G401 (cell line): ENCODE measurements at places on chromosomes 11 and 22.

DNA sequence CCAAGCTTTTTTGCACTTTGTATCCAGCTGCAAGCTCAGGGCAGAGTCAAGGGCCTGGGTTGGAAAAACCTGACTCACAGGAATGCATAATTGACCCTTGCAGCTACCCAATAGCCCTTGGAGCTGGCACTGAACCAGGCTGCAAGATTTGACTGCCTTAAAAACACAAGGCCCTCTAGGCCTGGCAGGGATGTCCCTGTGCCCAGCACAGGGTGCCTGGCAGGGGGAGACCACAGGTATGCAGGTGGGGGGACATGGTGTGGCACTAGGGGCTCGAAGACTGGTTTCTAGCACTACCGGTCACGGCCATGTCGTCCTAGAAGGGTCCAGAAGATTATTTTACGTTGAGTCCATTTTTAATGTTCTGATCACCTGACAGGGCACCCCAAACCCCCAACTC, 30.2 kb downstream of the SBF1 start:
- no peak for DNase-seq

- DNase-seq = no peak
These were observed 25.3 kb downstream of the SHANK3 start for GRCh38 chr22:50697667-50698506.

DNA sequence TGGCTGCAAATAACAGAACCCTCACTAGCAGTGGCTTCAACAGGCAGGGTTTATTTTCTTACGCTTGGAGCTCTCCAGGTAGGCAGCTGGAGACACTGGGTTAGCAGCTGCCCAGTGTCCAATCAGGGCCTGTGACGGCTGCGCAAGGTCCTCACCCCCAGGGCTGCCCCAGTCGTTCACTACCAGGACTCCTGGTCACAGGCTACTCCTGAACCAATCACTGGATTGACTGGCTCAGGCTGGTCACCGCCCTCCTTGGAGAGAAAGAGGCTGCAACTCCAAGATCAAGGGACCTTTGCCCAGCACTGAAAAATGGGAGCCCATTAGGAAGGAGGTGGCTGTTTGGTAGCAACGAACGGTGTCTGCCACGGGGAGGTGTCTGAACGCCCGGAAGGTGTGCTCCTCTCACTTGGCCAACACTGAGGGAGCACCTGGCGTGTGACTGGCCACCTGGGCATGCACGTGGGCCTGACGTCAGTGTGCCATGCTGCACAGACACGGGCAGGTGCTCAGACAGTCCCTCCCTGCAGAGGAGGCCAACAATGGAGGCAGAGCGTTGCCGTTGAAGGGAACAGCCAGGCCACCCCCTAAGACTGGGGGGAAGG, 5.1 kb downstream of the ARSA start:
- DNase-seq = peak; percentile 96

- DNase-seq = peak; percentile 73
These were observed 5.9 kb downstream of the TAB1 start for GRCh38 chr22:39405346-39406085.

DNA sequence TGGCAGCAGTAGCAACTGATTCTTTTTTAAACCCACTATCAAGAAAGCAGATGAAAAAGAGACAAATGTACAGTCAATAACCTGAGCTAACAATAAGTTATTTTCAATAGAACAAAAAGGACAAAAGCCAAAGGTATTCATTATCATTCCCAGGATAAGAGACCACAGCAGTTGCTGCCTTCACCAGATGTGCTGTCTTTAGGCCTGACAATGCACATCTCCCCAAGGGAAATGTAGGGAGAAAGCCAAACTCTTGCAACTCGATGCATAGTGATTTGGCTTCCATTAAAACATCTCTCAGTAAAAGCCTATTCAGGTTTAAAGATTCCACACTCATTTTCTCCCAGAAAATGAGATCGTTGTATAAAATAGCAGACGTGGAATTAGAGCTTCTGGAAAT, 210.7 kb downstream of the METTL15 start:
- DNase-seq = no peak

DNA sequence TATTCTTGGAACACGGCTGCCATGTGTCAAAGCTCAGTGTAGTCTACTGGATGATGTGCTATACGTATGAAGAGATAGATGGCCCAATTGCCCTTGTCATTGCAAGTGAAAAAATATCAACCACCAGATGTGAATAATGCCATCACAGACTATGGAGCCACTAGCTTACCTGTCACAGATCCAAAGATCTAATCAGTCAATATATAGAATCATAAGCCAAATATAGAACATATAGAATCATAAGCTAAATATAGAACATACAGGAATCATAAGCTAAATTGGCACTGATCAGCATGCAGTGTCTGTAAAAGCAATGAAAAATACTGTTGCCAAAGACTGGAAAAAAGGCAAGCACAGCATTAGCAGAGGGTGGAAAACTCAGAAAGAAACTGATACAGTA, 1656.9 kb upstream of the RAG2 start:
- no peak for DNase-seq

- DNase-seq = peak; percentile 95
These were observed 7.1 kb upstream of the TAB1 start for GRCh38 chr22:39392341-39392948.

- no peak for DNase-seq
These were observed 235.9 kb upstream of the DDI1 start for GRCh38 chr11:103800406-103801114.

DNA sequence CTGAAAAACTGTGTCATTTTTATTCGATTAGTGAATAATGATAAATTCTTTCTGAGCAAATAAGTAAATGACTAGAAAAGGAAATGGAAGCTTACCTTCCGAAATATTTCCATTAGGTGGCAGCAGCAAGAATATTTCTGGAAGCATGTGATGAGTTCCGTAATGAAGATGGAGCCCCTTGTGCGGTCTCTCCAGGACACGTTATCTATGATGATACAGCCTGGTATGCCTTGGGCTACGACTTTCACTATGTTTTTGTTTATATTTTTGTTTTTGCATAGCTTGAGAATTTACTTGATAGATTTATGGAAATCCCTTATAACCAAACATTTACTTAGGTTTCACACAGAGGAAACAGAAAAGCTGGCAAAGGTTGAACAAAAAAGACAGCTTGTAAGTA, 25.7 kb downstream of the CASP5 start:
- DNase-seq = no peak

DNA sequence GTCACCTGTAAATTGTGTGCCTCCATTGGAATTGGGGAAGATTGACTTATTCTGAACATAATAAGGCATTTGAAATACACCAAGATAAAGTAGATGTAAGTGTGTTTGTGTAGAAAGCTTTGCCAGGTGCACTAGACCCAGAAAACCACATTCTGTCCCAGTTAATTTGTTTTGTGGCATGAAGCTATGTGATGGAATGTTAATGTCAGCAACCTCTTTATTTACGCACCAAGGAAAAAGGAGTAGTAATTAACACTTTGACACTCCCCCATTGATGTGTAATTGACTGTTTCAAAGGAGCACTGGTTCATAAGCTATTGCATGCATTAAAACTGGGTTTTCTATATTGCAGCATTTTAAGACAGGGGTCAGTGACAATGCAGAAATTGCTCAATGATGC, 14.3 kb downstream of the EIF3M start:
- no peak for DNase-seq

- DNase-seq = no peak
These were observed 51.2 kb downstream of the SMCO4 start for GRCh38 chr11:93491973-93492372.

- DNase-seq = peak; percentile 51
These were observed 892 bp downstream of the GDPD5 start for GRCh38 chr11:75524665-75525432.

DNA sequence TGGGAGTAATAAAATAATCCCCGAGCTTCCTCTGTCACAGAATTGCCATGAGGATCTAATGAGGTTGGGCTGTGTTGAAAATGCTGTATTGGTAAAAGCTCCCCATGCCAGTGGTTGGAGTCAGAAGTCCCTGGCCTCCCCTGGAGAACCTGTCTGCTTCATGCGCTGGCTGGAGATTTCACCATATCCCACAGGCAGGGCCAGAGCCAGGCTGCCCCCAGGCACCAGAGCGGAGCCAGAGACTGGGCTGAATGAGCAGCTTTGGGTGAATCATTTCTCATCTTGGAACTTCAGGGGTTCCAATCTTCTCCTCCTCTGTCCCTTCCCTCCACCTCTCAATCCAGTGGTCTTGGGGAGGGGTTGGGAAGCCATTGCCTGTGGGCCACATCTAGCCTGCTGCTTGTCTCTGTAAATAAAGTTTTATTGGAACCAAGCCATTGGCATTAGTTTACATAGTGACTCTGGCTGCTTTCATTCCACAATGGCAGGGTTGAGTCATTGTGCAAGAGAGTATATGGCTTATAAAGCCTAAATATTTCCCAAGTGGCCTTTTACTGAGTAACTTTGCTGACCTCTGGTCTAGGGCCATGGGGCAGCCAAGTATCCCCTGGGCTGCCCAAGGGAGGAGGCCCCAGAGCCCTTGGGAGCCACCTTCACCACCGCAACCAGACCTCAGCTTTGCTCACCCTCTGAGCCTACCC, 35.2 kb downstream of the LRRC10B start:
- DNase-seq = no peak

GRCh38 chr11:5390210-5390609, 6.6 kb downstream of the OR51M1 start:
- DNase-seq = no peak

GRCh38 chr22:35913925-35914324, 114.7 kb downstream of the RBFOX2 start:
- peak; percentile 47 for DNase-seq

DNA sequence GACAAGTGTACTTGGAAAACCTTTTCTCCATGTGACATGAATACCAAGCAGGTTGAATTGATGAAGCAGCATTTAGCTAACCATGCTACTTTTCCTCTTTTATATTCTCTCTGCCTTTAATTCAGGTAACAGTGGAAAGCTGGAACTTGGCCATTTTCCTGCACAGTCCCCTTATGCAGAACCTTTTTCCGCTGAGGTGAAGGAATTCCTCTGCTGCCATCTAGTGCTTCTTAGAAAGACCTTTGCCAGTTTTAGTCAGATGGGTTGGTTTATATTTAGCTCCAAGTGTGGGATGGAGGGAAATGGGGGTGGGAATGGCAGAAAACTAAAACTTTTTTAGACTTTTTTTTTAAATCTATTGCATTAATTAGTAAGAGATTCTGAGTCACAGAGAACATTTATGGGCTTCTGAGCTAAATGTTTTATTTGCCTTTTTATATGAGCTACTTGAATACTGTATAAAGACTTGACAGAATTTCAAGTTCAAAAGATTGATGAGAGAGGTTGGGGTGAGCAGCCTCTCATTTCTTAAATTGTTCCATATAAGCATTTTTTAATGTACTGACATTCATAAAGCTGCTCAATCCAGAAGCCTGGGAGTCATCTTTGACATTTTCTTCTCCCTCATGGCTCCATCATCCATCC, 153.9 kb upstream of the ZC3H12C start:
- peak; percentile 80 for DNase-seq

GRCh38 chr11:65424205-65425104, 1.9 kb downstream of the NEAT1 start:
- DNase-seq = peak; percentile 53

DNA sequence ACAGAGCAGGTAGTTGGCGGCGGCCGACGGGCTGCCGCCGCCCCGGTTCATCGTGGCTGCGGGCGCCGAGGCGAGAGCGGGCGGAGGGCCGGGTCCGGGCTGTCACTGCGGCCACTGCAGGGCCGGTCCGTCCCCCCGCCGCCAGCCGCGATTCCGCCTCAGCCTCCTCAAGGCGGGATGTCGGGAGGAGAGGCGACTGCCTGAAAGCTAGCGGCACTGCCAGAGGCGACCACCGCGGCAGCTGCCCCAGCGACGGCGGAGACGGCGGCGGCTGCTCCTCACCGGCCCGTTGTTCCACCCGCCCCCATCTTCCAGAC, 234 bp downstream of the SESN3 start:
- no peak for DNase-seq
